ENCODE measurements at places on chromosomes 2 and 18.

- peak; percentile 60 for DNase-seq
Measured at GRCh38 chr2:29923110-29923721, 1.8 kb upstream of the ALK start.

GRCh38 chr18:24157855-24158254 lies 19.0 kb downstream of the CABYR start:
- no peak for DNase-seq

- DNase-seq = peak; percentile 19
Measured at GRCh38 chr2:239318790-239319661, 81.8 kb downstream of the HDAC4 start.

GRCh38 chr2:219526320-219527075 lies 12.2 kb downstream of the ASIC4 start:
- DNase-seq = no peak

DNA sequence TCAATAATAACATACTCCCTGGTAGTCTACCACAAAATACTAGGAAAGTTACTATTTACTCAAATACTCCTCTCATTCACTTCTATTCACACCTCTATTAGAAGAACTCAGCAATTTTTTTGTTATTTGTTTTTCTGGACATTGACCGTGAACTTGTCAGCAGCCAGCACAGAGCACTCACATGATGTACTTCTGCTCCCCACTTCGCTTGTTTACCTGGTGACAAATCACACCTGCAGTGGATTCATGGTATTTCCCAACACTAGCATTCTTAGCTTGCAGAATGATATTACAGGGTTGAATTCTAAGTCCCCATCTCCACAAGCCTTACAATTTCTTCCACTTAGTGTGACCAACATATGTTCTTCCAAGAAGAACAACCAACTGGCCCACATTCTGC lies 238.2 kb downstream of the SATB2 start:
- DNase-seq = no peak
